ENCODE measurements at places on chromosomes 6 and 20.
A peak's percentile ranks its signal among the peaks of the same experiment; 100 is the strongest.

DNA sequence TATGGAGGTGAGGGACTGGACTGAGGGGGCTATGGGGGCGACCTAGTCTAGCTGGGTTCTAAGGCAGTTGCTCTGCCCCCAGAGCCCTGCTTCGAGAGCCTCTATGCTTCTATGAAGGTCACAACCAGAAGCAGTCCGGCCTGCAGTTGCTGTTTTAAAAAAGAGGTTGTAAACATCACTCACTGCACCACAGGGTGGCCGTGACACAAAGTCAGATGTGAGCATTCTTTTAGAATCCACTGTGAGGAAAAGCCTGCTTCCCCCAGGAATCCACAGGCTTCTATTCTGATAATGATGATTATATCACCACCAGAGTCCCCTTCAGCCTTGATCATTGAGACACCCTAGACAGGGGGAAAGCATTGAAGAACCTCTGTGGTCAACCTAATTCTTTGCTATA is 229.7 kb upstream of the AGPAT4 start:
- DNase-seq: no peak

GRCh38 chr20:1831606-1832005 is 63.6 kb upstream of the SIRPA start:
- no peak for DNase-seq

DNA sequence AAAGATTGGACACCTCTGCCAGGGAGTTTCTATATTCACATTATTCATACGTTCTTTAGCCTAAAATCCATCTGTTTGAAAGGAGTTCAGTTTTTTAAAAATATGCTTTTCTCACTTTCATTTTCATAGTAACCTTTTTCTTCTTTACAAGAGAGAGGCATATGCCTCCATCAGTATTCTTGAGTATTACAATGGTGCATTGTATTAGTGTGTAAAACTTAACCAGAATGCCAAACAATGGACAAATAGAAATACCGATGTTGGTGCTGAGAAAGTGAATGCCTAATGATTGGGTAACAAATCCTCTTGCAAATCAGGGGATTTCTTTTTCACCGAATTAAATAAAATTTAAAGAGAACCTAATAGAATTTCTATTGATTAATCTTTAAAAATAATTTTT is 163.2 kb upstream of the LAMA2 start:
- DNase-seq: no peak

DNA sequence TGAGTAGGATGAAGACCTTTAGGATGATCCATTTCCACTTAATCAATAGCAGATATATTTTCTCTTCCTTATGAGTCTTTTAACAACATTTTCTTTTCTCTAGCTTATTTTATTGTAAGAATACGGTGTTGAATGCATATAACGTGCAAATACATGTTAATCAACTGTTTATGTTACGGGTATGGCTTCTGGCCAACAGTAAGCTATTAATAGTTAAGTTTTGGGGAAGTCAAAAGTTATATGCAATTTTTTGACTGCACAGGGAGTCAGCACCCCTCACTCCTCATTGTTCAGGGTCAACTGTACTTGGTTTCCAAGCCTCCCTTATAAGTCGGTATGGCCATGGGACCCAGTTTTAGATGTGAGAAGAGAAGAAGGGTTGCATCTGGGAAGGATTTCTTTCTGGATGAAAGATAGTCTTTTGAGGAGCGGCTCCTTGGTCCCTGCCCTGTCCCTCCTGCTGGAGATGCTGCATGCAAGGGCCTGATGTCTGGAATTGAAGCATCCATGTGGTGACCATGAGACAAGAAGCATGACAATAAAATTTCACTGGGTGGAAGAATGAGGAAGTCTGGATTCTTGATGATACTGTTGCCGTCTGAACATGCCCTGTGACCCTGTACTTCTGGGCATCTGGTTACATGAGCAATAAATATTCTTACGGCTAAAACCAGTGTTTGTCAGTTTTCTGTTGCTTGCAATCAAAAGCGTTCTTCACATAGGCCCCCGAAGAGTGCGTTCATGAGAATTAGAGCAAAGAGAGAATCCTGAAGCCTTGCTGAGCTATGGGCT is 194.7 kb upstream of the PMEPA1 start:
- no peak for DNase-seq

DNA sequence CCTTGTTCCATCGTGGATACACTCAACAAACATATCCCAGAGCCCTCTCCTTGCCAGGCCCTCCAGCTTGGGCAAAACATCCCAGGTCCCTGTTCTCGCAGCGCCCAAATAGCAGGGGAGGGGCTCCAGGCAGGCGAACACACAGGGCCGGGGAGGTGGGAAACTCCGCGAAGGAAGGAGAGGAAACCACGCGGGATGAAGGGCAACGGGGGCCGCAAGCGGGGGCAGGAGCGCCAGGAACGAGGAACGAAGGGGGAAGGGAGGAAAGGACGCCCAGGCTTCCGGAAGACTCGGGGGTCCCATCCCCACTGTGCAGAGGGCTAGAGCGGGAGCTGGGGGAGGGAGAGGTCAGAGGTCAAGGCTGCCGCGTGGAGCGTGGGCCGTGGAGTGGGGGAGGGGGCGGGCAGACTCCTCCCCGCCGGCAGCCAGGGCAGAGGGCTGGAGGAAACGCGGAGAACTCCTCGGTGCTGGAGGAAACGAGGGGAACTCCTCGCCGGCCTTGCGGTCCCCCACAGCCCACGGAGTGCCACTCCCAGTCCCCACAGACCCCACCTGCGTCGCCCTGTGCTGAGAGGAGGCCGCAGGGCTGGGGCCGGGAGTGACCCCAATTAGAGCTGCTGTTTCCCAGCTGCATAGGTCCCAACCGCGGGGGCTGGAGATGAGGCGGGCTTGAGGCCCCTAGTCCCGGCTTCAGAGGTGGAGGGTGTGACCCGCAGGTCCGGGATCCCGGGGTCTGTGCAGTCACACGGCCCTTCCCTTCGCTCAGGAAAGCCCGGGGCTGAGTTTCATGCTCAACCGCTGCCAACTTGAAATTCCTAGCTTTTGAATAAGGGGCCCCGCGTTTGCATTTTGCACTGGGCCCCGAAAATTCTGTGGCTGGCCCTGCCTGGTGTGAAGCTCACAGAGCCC is 1.2 kb upstream of the RBM38 start:
- DNase-seq: peak; percentile 40

DNA sequence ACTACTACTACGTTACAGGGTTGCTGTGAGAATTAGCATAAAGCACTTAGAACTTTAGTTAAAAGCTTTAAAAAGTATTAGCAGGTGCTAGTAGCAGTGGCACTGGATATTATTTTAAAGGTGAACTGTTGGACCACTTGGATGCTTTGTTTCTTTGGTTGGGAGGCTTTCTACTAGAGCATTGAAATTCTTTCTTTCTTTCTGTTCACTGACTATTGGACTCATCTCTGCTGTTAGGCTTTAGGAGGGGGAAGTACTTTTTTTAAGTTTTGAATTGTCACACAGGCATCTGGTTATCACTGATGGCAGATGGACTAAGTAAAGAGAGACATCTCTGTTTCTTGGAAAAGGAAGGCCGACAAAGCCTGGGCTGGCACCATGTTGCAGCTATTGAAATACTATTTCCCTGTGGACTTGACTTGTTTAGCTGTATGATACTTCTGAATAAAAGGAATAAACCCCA is 4.8 kb downstream of the TBPL1 start:
- DNase-seq: no peak

- DNase-seq: no peak
These were observed 206.5 kb upstream of the EYA4 start for GRCh38 chr6:133034509-133035206.

GRCh38 chr6:40822619-40823018 is 216.4 kb downstream of the UNC5CL start:
- no peak for DNase-seq

DNA sequence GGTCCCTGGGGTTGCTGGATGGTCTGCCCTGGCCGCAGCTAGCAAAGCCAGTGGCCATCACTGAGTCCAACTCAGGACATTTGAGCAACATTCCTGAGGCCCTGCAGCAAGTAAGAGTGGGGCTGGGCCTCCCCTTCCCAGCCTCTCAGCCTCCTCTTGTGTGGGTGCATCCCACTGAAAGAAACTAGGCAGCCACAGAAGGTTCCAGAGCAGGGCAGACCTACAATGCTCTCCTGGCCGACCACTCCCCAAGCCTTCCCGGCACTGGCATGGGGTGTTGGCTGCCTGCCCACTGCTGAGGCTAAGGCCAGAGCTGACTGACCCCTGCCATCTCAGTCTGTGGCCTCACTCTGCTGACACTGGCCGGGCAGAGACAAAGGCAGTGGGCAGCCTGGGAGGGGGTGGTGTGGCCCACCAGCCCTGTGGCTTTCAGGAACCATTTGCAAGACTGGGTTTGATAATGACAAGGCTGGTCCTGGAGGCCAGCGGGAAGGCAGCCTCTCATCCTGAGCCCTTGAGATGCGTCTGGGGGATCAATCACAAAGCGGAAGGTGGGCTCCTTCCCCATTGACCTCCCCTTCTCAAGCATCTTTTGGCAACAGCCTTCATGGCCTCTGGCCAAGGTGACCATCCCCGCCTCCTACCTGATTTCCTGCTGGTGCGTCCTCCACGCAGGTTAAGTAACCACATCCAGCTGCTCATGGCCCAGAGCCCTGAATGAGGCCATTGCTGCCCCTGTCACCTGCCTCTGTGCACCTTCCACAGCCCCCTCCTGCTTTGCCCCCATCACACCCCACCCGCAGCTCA is 9.6 kb downstream of the DLGAP4 start:
- DNase-seq: no peak

DNA sequence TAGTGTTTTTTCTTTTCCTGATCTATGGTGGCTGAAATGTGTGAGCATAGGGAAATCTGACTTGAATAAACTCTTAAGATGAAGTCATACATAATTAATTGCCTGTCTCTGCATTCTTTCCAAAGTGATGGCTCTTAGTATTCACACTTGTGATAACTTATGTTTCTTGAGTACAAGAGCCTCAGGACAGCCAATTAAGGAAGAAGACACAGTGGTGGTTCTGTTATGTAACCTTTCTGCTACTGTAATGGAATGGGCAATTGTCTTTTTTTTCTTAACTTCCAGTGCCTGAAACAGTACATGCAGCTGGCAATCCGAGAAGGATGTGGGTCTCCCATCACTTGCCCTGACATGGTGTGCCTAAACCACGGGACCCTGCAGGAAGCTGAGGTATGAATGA is 40.1 kb downstream of the RNF144B start:
- DNase-seq: no peak

GRCh38 chr6:25958700-25959162 is 3.9 kb upstream of the TRIM38 start:
- DNase-seq: no peak

DNA sequence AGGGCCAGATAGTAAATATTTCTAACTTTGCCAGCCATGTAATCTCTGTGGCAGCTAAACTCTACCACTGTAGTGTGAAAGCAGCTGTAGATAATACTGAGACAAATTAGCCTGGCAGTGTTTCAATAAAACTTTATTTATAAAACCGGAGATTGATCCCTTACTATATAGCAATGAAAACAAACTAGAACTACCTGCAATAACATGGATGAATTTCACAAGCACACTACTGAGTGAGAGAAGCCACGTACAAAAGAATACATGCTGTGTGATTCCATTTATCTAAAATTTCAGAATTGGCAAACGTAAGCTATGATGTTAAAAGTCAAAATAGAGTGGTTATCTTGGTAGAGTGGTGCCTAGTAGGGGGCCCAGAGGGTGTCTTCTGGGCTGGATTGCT is 198.7 kb upstream of the SGK1 start:
- DNase-seq: no peak

- no peak for DNase-seq
These were observed 76.7 kb downstream of the RNF182 start for GRCh38 chr6:14001329-14002012.

- no peak for DNase-seq
These were observed 176.1 kb upstream of the UFL1 start for GRCh38 chr6:96345501-96345900.

- DNase-seq: no peak
These were observed 301.7 kb upstream of the ZFP64 start for GRCh38 chr20:52493171-52493721.

DNA sequence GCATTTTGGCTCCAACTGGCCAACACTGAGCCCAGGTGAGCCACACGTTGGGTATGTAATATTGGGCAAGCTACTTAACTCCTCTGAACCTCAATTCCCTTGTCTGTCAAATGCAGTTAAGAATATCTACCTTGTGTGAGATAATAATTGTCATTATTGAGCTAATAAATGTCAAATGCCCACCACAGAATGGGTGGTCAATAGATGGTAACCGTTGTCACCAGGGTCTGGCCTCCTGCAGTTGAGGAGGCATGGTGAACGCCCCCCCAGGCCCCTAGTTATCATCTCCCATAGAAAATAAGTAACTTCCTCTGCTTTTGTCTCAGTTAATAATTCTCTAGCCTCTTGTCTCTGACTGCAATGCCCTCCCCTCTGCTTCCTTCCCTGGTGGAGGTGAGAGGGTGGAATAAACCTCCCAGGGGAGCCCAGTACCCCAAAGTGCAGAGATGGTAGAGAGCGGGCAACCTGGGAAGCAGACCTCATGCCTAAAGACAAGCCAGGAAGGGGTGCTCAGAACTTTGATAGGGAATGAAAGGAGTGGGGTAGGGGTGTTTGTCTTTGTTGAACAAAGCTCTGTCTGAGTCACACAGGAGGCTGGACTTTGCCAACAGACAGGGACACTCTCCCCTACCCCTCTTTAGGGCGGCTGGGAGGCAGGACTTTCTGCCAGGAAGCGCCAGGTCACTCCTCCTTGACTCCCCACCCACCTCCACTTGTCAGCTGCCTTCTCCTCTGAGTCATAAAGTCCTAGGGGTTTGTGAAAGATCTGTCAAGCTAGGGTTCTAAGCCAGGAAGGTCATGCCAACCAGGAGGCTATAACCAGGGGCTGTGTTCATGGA is 1.3 kb upstream of the UNC5CL start:
- DNase-seq: no peak

DNA sequence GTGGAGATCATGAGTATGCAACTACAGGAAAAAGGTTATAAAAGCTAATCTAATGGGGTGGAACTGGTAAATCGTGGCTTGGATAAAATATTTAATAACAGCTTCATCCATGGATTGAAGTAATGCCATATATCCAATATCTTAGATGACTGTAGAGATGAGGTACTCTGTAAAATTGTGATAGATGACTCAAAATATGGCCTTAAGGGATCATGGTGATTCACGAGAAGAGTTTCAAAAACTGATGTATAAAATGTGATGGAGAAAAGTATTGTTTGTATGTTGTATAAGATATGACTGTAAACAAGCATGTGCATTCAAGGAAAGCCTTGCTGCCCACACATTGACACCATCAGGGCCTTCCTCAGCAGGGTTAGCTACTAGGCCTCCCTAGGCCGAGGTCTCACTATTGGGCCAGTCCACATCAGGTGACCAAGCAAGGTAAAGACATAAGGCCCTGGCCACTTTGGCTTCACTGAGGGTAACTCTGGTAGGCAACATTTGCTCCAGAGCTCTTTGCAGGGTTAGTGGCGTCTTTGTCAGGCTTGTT is 17.7 kb upstream of the CCN6 start:
- no peak for DNase-seq

DNA sequence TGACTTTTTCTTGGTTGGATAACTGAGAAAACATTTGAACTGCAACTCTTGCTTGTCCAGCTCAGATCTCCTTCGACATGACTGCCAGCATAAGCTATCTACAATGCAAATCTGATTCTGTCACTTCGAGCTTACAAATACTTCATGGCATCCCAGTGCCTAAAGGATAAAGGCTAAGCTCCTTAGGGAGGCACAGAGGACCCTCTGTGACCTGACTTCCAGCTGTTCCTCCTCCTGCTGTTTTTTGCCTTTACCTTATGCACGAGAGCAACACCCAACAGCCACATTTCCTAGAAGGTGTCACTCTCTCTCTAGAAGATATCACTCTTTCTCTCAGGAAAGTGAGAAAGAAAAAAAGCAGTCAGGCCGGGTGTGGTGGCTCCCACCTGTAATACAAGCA is 23.4 kb downstream of the SLC17A5 start:
- DNase-seq: no peak
